Effector CD4-positive, alpha-beta T cell (primary cell): ENCODE measurements at places on chromosomes 4 and X.

DNA sequence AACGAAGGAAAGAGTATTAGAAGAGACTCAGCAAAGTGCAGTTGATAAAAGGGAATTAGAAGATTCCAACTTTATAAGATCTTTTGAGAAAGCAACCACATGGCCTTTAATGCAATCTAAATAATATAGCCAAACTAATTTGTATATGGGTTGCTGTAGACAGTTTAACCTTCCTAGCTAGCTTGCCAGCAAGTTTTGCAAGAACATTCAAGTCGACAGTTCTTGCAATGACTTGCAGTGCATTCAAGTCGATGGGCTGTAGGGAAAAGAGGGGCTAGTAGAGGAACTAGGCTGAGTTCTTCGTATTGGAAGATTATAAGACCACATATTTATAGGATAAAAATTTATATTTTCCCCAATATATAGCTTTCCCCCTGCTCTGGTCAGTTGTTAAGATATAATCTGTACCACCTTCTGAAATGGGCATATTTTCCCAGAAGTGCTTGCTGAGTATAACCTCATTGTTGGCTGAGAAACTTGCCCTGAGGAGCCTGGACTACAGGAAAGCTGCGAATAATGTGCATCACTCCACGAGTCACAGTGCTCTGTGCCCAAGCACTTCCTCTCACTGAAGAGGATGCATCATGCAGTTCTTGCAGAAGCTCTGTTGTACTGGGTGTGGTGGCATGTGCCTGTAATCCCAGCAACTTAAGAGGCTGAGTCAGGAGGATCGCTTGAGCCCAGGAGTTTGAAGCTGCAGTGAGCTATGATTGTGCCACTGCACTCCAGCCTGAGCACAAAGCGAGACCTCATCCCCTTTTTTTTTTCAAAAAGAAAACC lies 56.7 kb downstream of the DOCK11 start:
- DNase-seq, result no peak

GRCh38 chr4:67342291-67342690 lies 203.0 kb downstream of the CENPC start:
- DNase-seq, result no peak

GRCh38 chrX:776529-777230 lies 146.1 kb downstream of the SHOX start:
- no peak for DNase-seq

- DNase-seq, result no peak
Observed at GRCh38 chrX:94045724-94046123, 371.7 kb downstream of the FAM133A start.

- no peak for DNase-seq
Observed at GRCh38 chr4:16142598-16143310, 58.9 kb upstream of the PROM1 start.

- DNase-seq, result no peak
Observed at GRCh38 chr4:106287353-106287969, 28.5 kb downstream of the TBCK start.

DNA sequence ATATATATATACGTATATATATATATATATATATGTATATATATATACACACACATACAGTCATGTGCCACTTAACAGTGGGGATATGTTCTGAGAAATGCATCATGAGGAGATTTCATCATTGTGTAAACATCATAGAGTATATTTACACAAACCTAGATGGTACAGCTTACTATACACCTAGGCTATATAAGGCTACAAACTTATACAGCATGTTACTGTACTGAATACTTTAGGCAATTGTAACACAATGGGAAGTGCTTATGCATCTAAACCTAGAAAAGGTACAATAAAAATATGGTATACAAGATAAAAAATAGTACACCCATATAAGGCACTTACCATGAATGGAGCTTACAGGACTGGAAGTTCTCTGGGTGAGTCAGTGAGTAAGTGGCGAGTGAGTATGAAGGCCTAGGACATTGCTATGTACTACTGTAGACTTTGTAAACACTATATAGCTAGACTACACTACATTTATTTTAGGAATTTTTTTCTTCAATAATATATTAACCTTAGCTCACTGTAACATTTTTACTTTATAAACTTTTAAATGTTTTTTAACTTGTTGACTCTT lies 13.2 kb upstream of the CCSER1 start:
- DNase-seq, result no peak

DNA sequence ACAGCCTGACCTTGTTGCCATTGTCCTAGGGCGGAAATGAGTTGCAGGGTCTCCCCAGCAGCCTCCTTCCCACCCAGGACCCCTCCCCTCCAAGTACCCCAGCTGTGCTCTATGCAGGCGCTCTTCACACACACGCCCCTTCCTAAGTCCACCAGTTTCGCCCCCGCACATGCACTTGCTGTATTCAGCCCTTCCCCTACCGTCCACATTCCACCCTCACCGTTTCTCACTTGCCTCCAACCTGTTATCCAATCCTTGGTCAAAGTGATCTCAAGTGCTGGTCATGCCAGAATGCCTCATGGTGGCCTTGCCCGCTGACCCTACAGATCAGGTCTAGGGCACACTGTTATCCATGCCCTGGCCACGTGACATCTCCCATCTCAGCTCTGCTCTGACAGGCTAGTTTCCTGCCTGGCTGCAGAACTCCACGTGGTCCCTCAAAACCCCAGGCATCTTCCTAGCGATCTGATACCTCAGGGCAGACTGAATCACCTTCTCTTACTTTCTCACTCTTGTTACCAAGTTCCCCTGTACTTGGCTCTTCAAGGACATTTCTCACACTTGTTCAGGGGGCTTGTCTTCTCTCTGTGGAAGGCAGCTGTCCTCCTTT lies 39.7 kb downstream of the NSG1 start:
- no peak for DNase-seq

DNA sequence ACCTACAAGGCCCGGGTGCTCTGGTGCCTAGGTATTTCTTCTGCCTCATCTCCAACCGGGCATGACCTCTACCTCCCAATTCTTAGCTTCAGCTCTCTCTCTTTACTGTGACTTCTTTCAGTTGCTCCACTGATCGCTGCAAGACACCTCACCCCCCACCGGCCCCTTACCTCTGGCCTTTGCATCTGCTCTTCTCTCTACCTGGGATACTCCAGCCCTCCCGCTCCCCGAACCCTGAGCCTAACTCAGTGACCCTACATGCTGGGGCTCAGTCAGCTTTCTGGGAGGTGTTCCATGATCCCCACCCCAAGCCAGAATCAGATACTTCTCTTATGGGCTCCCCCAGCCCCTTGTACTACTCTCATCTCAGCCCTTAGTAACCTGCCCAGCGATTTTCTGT lies 99.6 kb downstream of the EFNB1 start:
- no peak for DNase-seq

GRCh38 chr4:40204507-40205258 lies 7.9 kb downstream of the RHOH start:
- no peak for DNase-seq

DNA sequence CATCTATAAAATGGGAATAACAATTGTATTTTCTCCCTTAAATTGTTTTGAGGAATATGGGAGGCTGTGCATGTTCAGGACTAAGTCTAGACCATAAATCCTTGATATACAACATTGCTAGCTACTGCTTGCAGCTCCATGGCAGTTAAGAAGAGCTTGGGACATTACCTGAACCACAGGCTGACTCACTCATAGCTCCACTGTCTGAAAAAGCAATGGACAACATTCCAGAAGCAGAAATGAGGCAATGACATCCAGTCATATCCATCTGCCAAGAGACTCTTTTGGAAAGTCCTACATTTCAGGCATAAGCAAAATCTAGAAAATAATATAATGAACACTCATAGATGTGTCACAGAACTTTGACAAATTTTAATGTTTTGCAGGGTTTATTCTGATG lies 167.3 kb upstream of the LEF1 start:
- no peak for DNase-seq

GRCh38 chr4:21780148-21780547 lies 168.4 kb downstream of the KCNIP4 start:
- DNase-seq, result no peak

DNA sequence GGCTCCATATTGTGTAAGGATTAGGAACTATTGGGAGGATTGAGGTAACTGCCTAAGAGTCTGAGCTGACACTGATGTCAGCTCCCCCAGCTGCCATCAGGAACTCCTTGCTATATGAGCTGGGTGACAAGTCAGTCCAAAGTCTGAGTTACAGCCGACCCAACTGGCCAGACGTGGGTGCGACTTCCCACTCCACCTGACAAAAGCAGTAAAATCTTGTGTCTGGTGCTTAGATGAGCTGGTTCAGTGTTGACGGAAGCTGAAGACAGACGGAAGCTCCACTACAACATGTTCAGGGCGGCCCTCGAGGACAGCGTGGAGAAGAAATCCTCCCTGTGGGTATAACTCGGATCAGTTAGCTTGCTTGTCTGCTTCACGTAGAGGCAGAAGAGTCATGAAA lies 22.8 kb upstream of the NAT8L start:
- no peak for DNase-seq

DNA sequence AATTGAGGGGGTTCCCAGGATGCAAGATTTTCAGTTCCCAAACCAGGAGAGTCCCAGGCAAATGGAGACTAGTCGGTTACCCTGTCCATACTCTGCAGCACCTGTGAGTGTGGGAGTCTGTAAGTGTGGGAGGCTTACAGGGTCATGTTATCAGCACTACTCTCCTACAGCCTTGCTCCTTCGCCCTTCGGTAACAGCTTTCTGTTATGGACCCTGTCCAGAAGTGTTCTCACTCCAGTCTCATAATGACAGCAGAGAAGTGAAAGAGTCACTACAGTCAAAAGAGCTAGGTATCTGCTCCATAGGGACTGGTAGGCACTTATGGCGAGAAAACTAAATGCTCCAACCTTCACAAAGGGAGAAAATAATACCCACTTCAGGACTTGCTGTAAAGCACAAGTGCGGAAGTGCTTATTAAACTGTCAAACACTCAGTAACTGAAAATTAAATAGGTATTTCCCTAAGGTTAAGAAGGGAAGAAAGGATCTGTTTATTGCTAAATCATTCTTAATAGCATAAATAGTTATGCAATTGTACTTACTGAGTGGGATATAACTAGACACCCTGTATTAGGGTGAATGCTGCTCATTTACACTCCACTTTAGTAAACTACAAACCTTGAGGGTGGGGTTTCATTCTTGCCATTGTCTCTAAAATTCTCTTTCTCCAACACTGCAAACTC lies 2.7 kb upstream of the ADH7 start:
- DNase-seq, result no peak

- no peak for DNase-seq
Observed at GRCh38 chrX:2463973-2464676, 36.7 kb downstream of the DHRSX start.

DNA sequence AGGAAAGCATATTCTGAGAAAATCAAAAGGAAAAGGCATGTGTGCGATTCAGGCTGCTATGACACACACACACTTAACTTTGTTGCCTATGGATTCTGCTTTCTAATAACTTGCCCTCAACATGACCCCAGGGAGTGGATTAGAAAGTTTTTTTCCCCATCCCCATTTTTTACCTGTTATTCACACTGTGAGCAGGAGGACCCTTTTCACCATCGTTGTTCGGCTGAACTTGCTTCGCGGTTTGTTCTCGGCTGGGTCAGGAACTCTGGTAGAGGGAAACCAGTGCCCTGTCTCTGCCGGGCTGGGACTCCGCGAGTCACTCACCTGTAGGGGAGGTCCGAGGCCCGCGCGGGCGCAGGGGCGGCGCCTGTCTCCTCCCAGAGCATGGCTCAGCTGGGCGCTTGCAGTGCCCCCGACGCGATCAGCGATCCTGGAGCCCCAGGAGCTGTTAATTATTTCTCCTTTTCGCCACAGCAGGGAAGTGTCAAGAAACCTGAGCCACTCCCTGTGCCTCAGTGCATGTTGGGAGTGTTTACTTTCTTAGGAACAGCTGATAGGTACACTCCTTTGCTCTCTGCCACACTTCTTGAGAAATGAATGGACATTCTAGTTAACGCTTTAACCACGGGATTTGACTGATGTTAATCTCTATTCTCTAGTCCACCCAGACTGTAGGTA lies at the start of gene RASSF6:
Gene RASSF6, minus strand, starts transcription at position 322 of the 678 bp plus-strand sequence. CDS start 8,641 bp downstream, outside the sequence.
- DNase-seq, result no peak

- DNase-seq, result no peak
Observed at GRCh38 chr4:101210331-101210730, 137.0 kb downstream of the PPP3CA start.

DNA sequence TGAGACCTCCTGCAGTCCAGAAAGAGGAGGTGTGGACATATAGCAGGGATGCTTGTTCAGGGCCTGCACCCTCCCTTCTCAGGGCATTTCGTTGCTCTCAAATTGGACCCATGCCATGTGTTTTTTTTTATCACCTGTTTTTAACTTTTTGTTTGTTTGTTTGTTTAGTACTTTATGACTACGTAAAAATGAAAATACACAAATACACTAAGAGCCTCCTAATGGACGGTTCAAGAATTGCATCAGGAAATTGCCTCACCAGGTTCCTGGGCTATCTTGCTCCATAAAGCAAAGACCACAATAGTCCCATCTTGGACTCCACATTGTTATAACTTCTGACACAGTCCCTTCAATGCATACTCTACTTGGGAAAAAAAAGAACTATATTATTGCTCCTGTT lies 1685.9 kb upstream of the TENM3 start:
- DNase-seq, result no peak

- no peak for DNase-seq
Observed at GRCh38 chrX:111372086-111372485, 39.9 kb downstream of the DCX start.

GRCh38 chrX:2577844-2578466 lies 77.2 kb upstream of the DHRSX start:
- no peak for DNase-seq

DNA sequence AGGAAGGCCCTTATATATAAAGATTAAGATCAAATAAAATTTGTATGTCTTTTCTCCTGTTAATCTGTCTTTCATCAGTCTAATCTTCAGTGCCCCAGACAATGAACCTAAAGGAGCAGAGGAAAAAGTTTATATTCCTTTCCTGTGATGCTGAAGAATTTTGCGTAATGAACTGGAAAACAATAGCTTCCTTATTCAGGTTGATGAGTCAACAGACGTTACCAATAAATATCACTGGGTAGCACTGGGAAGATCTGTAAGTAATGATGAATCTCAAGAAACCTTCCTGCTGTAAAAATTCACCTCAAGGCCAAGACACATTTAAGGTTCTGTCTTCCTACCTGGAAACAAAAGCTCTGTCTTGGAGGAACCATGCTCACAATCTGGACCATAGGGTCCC lies 25.5 kb downstream of the CDKN2AIP start:
- no peak for DNase-seq

DNA sequence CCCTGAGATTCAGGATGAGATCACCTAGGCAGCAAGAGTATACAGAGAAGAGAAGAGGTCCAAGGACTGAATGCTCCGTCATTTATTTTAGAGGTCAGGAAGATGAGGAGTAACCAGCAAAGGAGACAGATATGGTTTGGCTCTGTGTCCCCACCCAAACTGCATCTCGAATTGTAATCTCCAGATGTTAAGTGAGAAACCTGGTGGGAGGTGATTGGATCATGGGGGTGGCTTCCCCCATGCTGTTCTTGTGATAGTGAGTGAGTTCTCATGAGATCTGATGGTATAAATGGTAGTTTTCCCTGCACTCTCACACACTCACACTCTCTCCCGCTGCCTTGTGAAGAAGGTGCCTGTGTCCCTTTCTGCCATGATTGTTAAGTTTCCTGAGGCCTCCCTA lies 60.8 kb downstream of the MID1IP1 start:
- no peak for DNase-seq

GRCh38 chr4:95087657-95088455 lies 330.1 kb downstream of the BMPR1B start:
- DNase-seq, result no peak
